ENCODE measurements at places on chromosomes 7 and 10. TPM values are rescaled to one million over a fixed set of nuclear protein-coding genes. Genes with fewer than 3 reads are reported as not detected.
A peak's percentile ranks its signal among the peaks of the same experiment; 100 is the strongest.

DNA sequence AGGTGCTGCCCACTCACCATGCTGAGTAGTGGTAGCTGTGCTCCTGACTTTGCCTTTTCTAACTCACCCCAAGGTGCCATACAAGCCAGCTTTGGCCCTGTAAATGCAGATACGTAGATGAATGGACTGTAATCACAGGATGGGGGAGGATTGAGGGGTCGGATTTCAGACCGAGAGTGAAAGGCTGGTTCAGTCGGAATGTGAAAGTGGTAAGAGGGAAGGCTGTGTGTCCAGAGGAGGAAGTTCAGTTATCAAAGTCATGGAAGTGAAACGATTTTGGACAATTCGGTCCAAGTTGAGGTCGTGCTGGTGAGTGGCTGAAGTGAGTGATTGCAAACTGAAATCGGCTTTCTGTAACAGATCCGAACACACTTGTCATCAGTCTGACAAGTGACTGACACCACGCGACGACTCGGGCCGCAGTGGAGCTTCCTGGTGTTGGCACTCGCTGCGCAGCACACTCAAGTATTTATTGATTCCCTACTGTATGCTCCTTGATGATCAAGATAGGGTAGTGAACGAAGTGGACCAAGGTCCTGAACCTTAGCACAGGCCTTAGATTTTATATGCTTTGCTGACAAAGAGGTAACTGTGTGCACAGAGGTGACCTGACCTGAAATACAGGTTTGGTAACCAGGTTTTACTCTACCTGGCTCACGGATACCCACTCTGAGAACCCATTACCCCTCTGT lies 10.5 kb downstream of the ZNF282 start:
- peak overlapping the region; percentile 68 for H3K27ac ChIP-seq
- peaks cover 86% of the 10 kb centered on the region for H3K36me3 ChIP-seq
- H3K4me1 ChIP-seq: peaks cover 84% of the 10 kb centered on the region

The RAB19 gene
- 4.8 TPM for total RNA-seq

GRCh38 chr7:154783281-154783909 lies 219.5 kb downstream of the PAXIP1 start:
- H3K4me1 ChIP-seq: no peaks in the 10 kb centered on the region
- no peak overlapping the region for H3K27ac ChIP-seq
- H3K4me3 ChIP-seq: no peak overlapping the region
- no peaks in the 10 kb centered on the region for H3K27me3 ChIP-seq
- DNase-seq: no peak

- no peak overlapping the region for H3K27ac ChIP-seq
- no peaks in the 10 kb centered on the region for H3K27me3 ChIP-seq
- no peak for DNase-seq
- H3K36me3 ChIP-seq: no peaks in the 10 kb centered on the region
These were observed 90.6 kb downstream of the CUL2 start for GRCh38 chr10:34999532-34999931.

DNA sequence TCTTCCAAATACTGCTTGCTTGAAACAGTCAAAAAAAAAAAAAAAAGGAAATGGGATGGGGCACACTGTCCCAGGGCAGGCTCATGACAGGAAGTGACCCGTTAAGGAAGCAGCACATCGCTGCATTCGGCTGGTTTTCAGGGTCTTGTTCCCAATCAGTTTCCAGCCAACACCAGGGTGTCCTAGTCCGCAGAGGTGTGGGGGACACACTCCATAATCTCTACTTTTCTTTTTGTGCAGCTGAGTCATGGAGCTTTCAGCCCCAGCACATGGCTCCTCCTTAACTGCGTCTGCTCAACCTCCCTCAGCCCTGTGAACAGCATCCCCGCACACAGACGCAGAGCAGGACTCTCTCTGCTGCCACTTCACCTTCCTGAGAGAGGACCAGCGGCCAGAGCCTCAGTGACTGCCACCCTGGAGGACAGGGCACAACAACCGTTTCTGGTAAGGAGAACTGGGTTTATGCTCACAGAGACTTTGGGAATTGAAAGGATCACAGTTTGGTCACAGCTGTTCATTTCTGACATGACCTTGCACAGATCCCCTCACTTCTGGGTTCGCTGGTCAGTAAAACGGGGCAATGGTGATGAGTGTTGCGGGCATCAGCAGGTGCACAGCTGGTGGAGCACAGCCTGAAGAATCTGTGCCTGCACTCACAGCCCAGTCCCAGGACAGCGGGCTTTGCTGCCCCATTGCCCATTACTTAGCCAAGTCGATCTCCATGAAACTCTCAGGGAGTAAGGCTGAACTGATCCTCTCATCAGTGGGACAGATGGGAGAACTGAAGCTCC lies at the start of gene GIMAP5:
Gene GIMAP5, plus strand, starts transcription at position 154 of the 791 bp plus-strand sequence. CDS start 3,467 bp downstream, outside the sequence.
- peaks cover 50% of the 10 kb centered on the region for H3K36me3 ChIP-seq
- peak within 1 kb of the TSS; percentile 99 for H3K4me3 ChIP-seq
- H3K27ac ChIP-seq: peak within 1 kb of the TSS; percentile 94
- H3K27me3 ChIP-seq: no peaks in the 10 kb centered on the region

- H3K4me1 ChIP-seq: peaks cover 75% of the 10 kb centered on the region
- H3K27me3 ChIP-seq: no peaks in the 10 kb centered on the region
- no peak overlapping the region for H3K4me3 ChIP-seq
- DNase-seq: no peak
These were observed 292.0 kb downstream of the CCDC3 start for GRCh38 chr10:12709521-12709963.

The ADAM8 gene
- 207 TPM for total RNA-seq

The MSRB2 gene
- total RNA-seq: 11.7 TPM

The DIP2C gene
- 0.76 TPM for total RNA-seq

- H3K27ac ChIP-seq: no peak overlapping the region
- H3K27me3 ChIP-seq: no peaks in the 10 kb centered on the region
- H3K4me1 ChIP-seq: peaks cover 33% of the 10 kb centered on the region
- H3K4me3 ChIP-seq: no peak overlapping the region
These were observed 107.1 kb upstream of the GSDME start for GRCh38 chr7:24864214-24864817.

- peaks cover 8% of the 10 kb centered on the region for H3K27me3 ChIP-seq
- H3K36me3 ChIP-seq: no peaks in the 10 kb centered on the region
- H3K27ac ChIP-seq: no peak overlapping the region
- no peaks in the 10 kb centered on the region for H3K4me1 ChIP-seq
- no peak for DNase-seq
- no peak overlapping the region for H3K4me3 ChIP-seq
These were observed 4.9 kb upstream of the FOXL3 start for GRCh38 chr7:284762-285722.

GRCh38 chr10:133042816-133043215 lies 44.9 kb upstream of the ADGRA1 start:
- no peaks in the 10 kb centered on the region for H3K36me3 ChIP-seq
- H3K4me3 ChIP-seq: no peak overlapping the region
- no peak overlapping the region for H3K27ac ChIP-seq

The LRRD1 gene
- not detected for total RNA-seq

- no peaks in the 10 kb centered on the region for H3K27me3 ChIP-seq
- DNase-seq: no peak
- H3K27ac ChIP-seq: no peak overlapping the region
These were observed 129.3 kb downstream of the MYOF start for GRCh38 chr10:93352638-93353383.

The CALN1 gene
- not detected for total RNA-seq

The CYP2E1 gene
- 0.76 TPM for total RNA-seq

The TMEM236 gene
- 0.15 TPM for total RNA-seq

The CCDC136 gene
- 4.8 TPM for total RNA-seq

The HOGA1 gene
- total RNA-seq: not detected

The AKR1C4 gene
- not detected for total RNA-seq

DNA sequence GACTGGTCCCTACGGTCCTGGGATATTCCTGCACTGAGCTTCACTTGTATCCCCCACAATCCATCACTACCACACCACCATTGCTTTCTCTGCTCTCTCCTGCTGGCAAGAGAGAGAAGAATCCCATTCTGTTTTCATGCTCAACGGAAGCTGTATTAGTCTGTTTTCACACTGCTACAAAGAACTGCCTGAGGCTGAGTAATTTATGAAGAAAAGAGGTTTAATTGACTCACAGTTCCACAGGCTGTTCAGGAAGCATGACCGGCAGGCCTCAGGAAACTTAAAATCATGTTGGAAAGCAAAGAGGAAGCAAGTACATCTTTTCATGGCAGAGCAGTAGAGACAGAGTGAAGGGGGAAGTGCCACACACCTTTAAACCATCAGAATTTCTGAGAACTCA lies 260.4 kb upstream of the LYZL1 start:
- H3K27me3 ChIP-seq: no peaks in the 10 kb centered on the region
- H3K27ac ChIP-seq: no peak overlapping the region
- H3K4me3 ChIP-seq: no peak overlapping the region
- H3K36me3 ChIP-seq: no peaks in the 10 kb centered on the region

GRCh38 chr10:53233749-53234148 lies 461.2 kb upstream of the MBL2 start:
- no peaks in the 10 kb centered on the region for H3K4me1 ChIP-seq
- DNase-seq: no peak
- H3K4me3 ChIP-seq: no peak overlapping the region
- no peaks in the 10 kb centered on the region for H3K36me3 ChIP-seq

The HOXA3 gene
- not detected for total RNA-seq

DNA sequence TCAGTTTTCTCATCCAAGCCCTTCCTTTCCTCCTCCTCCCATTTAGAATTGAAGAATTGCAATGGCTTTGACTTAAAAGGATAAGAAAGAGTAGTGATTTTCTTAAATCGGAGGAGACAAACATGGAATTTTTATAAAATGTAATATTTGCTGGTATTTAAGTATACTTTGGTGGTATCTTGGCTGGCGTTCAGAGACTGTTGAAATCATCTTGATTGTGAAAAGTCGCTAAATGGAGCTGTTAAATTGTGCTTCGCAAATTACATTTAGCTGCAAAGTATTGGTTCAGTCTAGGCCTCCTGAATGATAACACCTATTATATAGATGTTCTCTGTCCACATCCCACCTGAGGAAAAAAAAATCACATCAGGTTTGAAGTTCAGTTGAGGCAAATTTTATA lies 81.8 kb downstream of the ARID5B start:
- peaks cover 57% of the 10 kb centered on the region for H3K4me1 ChIP-seq
- H3K27me3 ChIP-seq: no peaks in the 10 kb centered on the region
- no peak overlapping the region for H3K4me3 ChIP-seq
- H3K36me3 ChIP-seq: peaks cover 80% of the 10 kb centered on the region
- peak overlapping the region; percentile 18 for H3K27ac ChIP-seq

- no peak overlapping the region for H3K27ac ChIP-seq
- H3K4me1 ChIP-seq: peaks cover 18% of the 10 kb centered on the region
- DNase-seq: no peak
- no peak overlapping the region for H3K4me3 ChIP-seq
- no peaks in the 10 kb centered on the region for H3K27me3 ChIP-seq
- peaks cover 10% of the 10 kb centered on the region for H3K36me3 ChIP-seq
These were observed 6.8 kb upstream of the TRUB1 start for GRCh38 chr10:114931072-114931679.

The PALD1 gene
- 0.08 TPM for total RNA-seq

The HKDC1 gene
- total RNA-seq: 4.2 TPM

DNA sequence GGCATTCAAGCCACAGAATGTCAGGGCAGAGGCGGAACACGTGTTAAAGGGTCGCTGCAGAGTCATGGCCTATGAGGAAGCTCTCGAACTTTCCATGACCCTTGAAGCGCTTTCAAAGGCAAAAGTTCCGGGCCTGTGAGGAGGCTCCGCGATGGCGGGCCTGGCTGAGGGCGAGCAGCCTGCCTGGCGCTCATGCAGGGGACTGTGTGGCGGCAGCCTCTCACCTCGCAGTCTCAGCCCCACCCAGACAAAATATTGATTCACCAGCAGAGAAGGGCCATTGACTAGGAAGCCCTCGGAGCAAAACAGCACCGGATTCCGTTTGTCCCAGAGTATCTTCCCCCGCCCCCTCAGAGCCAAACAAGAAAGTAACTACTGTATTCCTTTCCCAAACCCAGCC lies 12.8 kb upstream of the CNNM1 start:
- no peak for DNase-seq
- no peaks in the 10 kb centered on the region for H3K36me3 ChIP-seq
- H3K4me3 ChIP-seq: no peak overlapping the region
- H3K4me1 ChIP-seq: no peaks in the 10 kb centered on the region
- H3K27me3 ChIP-seq: no peaks in the 10 kb centered on the region
- no peak overlapping the region for H3K27ac ChIP-seq

DNA sequence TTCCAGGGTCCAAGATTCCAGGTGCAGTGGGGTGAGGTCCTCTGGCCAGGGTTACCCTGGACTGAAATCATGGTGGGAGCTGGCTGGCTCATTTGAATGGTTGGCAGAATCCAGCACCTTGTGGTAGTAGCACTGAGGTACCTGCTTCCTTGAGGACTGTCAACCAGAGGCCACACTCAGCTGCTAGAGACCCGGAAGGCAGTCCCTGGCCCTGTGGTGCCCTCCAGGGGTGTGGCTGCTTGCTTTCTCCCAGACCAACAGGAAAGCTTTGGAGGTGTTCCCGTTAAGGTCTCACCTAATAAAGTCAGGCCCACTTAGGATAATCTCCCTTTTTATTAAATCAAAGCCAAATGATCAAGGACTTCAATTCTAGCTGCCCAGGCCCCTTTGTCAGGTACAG lies 107.7 kb upstream of the GDF10 start:
- H3K27me3 ChIP-seq: no peaks in the 10 kb centered on the region
- H3K4me1 ChIP-seq: no peaks in the 10 kb centered on the region
- no peak for DNase-seq
- no peak overlapping the region for H3K4me3 ChIP-seq

The FFAR4 gene
- total RNA-seq: not detected

GRCh38 chr10:71409516-71410104 lies 12.9 kb downstream of the CDH23 start:
- no peak overlapping the region for H3K4me3 ChIP-seq
- no peaks in the 10 kb centered on the region for H3K4me1 ChIP-seq
- no peak for DNase-seq
- H3K27me3 ChIP-seq: peaks cover 22% of the 10 kb centered on the region

The SPOCK2 gene
- 418 TPM for total RNA-seq

DNA sequence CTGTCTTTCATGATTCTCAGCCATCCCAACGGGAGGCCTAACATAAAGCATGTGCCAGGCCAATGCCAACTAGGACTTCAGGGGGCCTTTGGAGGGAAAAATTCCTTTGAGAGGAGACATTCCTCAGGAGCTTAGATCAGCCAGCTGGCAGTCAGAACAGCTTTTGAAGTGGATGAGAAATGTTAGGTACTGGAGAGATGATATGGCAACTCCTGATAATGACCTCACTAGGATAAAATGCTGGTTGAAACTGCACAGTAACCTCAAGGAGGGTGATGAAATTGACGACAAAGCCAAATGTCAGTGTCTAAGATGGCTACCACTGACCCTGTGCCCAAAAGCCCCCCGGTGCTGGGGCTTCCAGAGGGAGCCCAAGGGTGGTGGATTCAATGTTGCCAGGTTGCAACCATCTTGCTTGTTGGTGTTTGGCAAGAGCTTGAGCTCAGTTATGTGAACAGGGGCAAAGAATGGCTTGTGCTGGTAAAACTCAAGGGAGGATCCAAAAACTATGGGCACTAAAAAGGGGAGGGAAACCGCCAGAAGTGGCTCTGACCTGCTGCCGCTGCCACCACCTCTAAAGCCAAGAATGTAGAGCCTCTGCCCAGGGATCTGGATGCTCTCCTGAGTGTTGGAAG lies 121.2 kb downstream of the UBE2H start:
- H3K36me3 ChIP-seq: peaks cover 18% of the 10 kb centered on the region
- no peak overlapping the region for H3K27ac ChIP-seq
- no peak for DNase-seq
- H3K27me3 ChIP-seq: no peaks in the 10 kb centered on the region
- no peak overlapping the region for H3K4me3 ChIP-seq
- peaks cover 12% of the 10 kb centered on the region for H3K4me1 ChIP-seq

GRCh38 chr7:63054191-63054661 lies 944.4 kb upstream of the ZNF722 start:
- DNase-seq: no peak
- no peaks in the 10 kb centered on the region for H3K36me3 ChIP-seq
- no peaks in the 10 kb centered on the region for H3K4me1 ChIP-seq
- no peaks in the 10 kb centered on the region for H3K27me3 ChIP-seq

The HHEX gene
- total RNA-seq: 0.13 TPM

- no peaks in the 10 kb centered on the region for H3K36me3 ChIP-seq
- H3K4me3 ChIP-seq: no peak overlapping the region
- no peak overlapping the region for H3K27ac ChIP-seq
These were observed 70.9 kb upstream of the MGMT start for GRCh38 chr10:129396021-129396722.
